EL (cell line): ENCODE measurements at places on chromosomes 7 and 10.

- DNase-seq: peak; percentile 90
Observed at GRCh38 chr10:69801434-69802315, at the start of gene COL13A1. Gene COL13A1 (plus strand): TSS chr10:69801906. CDS start chr10:69802424, 518 bp downstream.

GRCh38 chr7:5694912-5695726 lies 86.3 kb downstream of the RNF216 start:
- DNase-seq: peak; percentile 92

GRCh38 chr10:52574697-52575096 lies 197.9 kb downstream of the MBL2 start:
- no peak for DNase-seq

DNA sequence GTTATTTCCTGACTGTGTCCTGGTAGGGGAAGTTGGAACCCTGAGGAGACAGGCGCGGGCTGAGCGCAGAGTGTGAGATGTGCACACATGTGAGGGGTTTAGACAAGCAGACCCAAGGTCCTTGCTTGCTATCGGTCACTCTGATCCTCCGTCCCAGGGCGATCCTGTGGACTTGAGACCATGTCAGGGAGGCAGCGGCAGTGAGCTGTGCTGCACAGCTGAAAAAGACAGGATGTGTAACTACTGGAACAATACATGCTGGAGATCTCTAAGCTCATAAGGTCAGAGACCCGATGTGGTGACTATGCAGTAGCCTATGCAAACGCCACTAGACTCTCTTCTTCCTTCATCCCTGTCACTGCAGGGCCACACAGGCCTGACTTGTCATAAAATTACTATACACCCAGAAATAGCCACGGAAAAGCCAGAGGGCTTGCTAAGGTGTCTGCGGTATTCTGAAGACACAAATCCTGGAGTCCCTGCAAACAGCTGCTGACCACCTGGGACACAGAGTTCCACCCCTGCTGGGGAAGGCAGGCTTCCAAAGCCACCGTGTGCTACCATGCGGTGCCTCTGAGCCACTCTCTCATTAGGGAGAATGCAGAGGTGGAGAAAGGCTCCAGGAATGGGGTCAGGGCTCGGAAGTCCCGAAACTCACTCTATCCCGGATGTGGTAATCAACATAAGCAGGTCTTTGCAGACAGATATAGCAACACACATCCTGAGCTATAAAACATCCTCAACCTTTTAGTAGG lies 91.1 kb upstream of the DDC start:
- no peak for DNase-seq

GRCh38 chr7:12715372-12716133 lies 28.1 kb downstream of the ARL4A start:
- peak; percentile 82 for DNase-seq

DNA sequence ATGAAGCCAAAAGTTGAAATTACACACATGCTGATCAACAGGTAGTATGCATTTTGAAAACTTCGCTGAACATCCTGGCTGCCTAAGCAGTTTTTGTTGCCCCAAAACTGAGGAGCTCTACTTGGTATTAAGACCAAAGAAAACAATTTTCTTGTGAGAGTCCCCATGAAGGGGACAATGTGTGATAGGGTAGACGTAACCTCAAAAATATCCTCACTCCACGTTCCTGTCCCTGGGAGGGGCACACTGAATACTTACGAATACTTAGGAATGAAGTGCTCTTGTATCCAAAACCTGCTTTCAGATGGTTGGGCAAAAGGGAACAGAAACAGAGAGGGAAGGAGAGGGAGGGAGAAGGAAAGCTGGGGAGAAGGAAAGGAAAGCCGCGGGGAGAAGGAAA lies 24.7 kb downstream of the CCDC6 start:
- no peak for DNase-seq

GRCh38 chr7:150434240-150434639 lies 16.2 kb upstream of the GIMAP8 start:
- DNase-seq: no peak

DNA sequence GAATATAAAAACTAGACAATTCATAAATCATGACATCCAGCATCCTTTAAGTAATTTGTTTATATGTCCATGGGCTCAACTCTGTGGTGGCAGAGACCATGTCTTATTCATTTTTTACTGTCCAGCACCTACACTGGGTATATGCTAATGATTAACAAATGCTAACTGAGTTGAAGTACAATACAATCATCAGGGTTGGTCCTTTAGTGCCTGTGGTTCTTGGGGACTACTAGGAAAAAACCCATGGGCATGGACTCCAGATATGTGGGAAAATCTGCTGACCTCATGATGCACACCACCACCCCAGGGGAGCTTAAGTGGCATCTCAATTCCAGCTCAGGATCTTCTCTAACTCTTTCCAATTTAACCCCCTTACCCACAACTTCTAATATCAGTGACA lies 85.3 kb upstream of the YAE1 start:
- no peak for DNase-seq

DNA sequence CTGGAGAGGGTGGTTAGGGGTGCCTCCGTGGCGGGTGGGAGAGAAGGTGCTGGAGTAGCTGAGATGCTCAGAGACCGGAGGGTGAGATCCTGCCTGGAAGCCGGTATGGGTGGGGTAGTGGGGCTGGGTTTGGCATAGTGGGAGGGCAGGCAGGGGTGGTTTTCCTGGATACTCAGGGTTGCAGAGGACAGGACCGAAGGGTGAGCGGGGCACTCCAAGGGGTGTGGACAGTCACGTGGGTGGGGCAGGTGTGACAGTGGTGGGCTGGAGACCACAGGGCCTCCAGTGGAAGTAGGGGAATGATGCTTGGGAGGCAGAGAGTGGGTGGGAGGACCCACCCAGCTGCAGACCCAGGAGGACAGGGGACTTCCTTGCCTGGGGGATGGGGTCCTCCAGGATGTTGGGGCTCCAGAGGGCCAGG lies 1.9 kb downstream of the SCART1 start:
- DNase-seq: no peak

DNA sequence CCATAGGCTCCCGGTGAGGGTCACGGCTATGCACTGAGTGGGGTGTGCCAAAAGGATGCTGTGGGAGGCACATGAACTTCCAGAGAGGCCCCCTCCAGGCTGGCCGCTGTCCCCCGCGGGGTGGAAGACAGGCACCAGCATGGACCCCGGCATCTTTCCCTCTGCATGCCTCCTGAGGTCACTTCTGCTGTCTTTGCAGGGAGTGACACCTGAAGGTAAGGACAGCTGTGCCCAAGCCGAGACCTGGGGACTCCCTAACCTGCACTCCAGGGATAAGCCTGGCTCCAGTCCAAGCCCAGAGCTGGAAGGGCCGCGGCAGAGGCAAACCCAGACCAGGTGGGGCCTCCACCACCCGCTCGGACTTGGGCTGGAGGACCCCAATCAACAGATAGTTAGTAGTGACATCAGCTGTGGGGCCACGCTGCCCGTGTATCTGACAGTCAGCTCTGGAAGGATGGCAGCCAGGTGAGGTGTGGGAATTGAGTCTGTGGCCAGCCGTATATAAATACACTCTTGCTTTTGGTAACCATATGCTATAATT lies 340.7 kb upstream of the MKI67 start:
- DNase-seq: no peak

DNA sequence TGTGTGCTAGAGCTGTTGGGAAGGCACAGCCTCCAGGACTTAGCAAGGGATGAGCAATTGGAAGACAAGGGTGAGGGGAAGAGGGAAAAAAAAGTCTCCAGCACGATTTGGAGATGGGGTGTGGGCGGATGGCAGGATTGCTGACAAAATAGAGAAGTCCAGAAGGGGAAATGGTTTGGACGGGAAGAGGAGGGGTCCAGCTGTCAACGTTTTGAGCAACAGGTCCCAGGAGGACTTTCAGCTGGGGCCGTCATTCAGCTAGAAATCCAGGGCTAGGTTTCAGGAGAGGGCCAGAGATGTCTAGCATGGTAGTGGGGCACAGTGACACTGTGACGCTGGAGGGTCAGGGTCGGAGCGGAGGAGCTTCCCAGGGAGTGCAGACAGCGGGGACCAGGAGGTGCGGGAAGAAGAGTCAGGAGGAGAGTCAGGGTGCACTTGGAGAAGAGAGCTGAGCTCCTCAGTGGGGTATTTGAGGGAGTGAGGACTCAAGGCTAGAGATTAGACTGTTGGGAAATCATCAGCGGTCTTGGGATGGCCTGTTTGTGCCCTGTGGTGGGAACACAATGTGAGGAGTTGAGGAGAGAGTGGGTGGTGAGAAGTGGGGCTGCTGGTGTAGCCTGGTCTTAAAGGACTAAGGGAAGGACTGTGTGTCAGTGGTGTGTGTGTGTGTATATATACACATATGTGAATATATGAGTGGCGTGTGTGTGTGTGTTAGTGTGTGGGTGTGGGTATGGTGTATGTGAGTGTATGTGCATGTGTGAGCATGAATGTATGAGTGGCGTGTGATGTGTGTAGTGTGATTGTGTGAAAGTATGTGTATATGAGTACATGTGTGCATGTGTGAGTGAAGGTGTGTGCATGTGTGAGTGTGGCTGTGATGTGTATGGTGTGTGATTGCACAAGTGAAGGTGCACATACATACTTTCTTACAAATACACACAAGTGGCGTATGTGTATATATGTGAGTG lies 3.8 kb downstream of the ZYX start:
- DNase-seq: peak; percentile 25

GRCh38 chr10:126561921-126562680 lies 108.4 kb downstream of the C10orf90 start:
- no peak for DNase-seq

- DNase-seq: peak; percentile 62
Observed at GRCh38 chr10:12605580-12606405, 256.4 kb downstream of the CAMK1D start.

DNA sequence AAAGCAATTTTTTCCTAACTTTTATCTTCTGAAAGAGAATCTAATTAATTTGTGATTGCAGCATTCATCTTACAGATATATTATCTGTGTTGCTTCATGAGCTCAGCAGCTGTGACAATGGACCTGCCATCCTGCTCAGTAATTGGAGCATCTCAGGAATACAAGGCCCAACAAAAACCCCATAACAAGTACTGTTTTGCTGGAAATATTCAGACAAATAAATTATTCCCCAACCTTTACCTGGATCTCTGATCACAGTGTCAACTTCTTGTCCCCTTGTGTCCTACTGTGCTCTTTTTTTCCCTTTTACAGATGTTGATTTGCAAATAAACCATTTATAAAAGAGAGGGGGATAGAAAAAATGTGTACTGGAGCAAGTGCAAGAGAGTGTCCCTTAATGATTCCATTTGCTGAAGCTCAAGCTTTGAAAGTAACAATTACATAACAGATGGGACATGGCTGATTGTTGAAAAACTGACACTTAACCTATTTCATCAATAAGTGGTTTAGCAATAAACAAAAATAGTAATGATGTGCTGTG lies 1063.4 kb upstream of the GHITM start:
- no peak for DNase-seq

DNA sequence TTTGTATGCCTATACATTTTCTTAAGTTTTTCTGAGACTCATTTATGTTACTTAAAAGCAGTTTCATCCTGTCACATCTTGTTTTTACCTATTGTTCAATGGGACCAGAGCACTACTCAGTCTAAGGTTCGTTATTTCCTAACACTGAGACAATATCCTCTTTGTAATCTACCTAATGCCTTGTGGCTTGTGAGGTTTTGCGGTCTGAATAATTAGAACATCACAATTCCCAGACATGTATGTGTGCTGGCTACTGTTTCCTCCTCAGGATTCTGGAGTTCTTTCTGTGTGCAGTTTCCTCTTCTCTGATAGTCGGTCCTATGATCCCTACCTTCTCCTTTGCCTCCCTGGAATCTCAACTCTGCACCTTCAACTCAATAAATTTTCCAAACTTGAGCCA lies 620.2 kb downstream of the ANKRD7 start:
- DNase-seq: no peak

DNA sequence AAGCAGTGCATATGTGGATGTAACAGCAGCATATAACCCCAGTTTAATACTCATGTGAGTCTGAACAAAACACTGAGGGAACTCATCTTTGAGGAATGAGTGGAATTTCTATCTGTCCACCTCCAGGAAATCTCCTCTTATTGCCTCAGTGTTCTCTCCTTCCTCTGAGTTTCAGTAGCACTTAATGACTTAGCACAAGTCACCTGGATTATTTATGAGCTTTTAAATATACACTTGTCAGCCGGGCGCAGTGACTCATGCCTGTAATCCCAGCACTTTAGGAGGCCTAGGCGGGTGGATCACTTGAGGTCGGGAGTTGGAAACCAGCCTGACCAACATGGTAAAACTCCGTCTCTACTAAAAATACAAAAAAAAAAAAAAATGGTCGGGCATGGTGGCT lies 4.3 kb downstream of the LRRC20 start:
- peak; percentile 95 for DNase-seq

DNA sequence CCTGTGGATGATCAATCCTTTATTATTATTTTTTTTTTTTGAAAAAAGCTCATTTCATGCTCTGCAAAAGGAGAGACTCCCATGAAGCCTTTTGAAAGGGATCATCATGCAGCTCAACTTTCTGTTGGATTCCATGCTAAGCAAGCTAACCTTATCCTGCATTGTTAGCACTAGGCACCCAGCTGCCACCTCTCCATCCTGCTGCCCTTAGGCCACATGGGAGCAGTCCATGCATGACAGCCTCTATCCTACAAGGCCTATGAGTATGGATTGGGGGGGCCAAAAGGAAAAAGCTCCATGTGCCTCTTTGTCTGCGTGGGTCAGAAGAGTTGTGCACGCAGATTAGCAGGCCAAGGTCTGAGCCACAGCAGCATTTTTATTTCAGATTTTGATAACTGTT lies 19.2 kb downstream of the SMNDC1 start:
- DNase-seq: no peak

- DNase-seq: peak; percentile 30
Observed at GRCh38 chr10:62687230-62687748, 117.2 kb upstream of the ADO start.

DNA sequence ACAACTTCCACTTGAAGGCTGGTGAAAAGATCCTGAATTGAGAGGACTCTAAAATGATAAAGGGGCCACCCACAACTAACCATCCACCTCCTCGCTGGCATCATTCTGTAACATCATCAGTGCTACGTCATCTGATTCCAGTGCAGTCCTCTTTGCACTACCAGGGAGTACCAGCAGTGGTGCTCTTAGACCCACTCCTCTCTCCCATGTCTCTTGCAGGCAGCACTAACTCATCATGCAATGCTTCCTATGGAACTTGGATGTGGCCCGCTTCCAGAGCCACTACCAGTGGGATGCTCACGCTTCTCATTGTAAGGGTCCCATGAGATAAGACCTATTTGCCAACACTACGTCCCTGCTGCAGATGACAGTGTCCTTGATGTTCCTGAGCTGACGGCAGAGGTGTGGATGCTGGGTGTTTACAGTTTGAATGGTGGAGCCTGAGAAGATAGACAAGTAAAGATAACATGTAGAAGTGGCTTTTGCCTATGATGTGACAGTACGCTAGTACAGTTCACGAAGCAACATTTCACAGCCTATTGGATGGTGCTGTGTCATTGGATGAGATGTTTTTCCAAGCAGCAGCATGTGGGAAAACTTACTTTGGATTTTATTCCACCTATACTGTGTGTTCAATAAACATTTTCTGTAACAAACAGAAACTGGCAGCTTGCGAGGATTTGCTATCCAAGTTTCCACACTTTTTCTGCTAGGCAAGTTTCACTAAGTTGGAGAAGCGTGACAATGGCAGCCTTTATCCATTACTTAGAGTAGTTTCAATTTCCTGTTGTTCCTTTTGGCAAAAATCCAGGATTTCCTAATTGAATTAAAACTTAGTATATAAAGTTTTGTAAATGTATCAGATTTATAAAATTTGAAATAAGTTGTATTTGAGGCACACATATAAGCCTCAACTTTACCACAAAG lies 35.8 kb upstream of the COBL start:
- DNase-seq: no peak
